ENCODE measurements at places on chromosomes 4 and X. TPM values are rescaled to one million over a fixed set of nuclear protein-coding genes. Genes with fewer than 3 reads are reported as not detected.

DNA sequence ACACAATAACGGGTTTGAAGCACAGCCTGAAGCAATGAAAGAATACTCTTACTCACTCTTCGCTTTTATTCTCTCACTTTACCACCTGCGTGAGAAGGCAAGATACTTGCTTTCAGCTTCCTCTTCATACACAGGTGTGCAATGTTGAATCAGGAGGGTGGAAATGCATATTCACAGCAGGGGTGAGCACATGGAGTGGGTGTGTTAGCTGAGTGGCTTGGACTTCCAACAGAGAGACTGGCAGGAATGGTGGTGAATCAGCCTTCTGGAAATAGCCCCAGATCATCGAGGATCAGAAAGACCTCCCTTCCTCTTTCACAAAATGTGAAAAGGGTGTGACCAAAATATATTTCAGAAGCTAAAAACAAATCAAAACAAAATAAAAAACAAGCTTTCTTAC is 521.2 kb downstream of the STIM2 start:
- no peak for DNase-seq

- DNase-seq: no peak
Measured at GRCh38 chrX:138765051-138765450, 53.5 kb upstream of the FGF13 start.

GRCh38 chr4:8427761-8428287 is 12.7 kb downstream of the ACOX3 start:
- DNase-seq: no peak

- DNase-seq: no peak
Measured at GRCh38 chr4:89753601-89754066, 83.3 kb downstream of the SNCA start.

DNA sequence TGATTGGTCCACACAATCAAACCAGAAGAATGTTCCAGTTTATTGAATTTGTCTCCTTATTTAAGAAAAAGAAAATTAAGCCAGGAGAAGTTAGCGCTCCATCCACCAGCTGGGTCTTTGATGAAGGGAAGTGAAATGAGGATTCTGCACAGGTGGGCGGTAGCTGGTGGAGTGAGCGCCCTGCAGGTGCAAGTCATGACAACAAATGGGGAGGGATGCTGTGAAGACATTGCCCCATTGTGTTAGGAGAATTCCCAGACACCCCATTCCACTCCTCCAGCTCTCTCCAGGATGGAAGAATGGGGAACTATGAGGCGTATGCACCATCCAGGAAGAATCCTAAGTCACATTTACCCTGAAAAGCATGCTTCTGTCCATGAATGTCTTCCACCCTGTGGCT is 22.9 kb downstream of the PLRG1 start:
- no peak for DNase-seq

The SPANXD gene
- total RNA-seq: not detected

The BEND4 gene
- total RNA-seq: not detected

DNA sequence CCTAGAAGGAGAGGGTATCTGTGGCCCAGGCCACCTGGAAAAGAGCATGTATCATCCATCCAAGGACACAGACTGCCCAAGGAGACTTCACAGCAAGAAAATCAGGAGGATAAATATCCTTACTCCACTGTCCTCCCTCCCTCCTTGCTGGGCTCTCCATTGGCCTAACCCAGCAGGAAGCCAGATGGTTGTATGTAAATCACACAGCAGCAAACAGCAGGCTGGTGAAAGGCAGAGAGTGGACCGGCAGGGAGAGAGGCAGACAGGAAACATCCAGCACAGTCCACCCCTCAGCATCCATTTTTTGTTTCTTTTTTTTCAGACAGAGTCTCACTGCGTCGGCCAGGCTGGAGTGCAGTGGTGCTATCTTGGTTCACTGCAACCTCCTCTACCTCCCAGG is 17.5 kb downstream of the TXK start:
- DNase-seq: no peak
